Activated CD4-positive, alpha-beta T cell treated with anti-CD3 and anti-CD28 coated beads, Interleukin-2, amount 50 U/mL, for 48 hours (primary cell): ENCODE measurements at places on chromosomes 16 and 17.

GRCh38 chr16:72974142-72974769 lies 73.7 kb downstream of the ZFHX3 start:
- DNase-seq, result no peak

GRCh38 chr17:53626286-53626685 lies 196.4 kb upstream of the KIF2B start:
- DNase-seq, result no peak

GRCh38 chr17:36002631-36003030 lies 1.3 kb upstream of the CCL15 start:
- no peak for DNase-seq

- DNase-seq, result no peak
These were observed 124.5 kb upstream of the ZFHX3 start for GRCh38 chr16:73172241-73172972.
